ENCODE measurements at places on chromosomes 6 and 20.

GRCh38 chr20:56245761-56246160, 2.8 kb upstream of the MC3R start:
- DNase-seq: peak; percentile 46

DNA sequence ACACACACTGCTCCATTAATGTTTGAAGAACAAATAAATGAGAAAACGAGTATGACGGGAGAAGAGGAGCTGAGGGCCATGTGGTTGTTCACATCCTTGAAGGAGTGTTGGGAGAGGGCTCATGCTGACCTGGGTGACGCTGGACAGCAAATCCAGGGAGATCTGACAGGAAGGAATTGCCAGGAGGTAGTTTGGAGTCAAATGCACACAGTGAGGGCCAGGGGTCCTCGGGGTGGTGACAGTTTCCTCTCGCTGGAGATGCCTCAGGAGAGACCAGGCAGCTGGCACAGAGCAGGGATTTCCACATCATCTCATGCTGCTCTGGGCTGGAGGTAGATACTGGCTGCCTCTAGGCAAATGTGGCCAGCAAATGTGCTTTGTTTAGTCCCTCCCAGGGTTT, 2.0 kb upstream of the TMEM181 start:
- no peak for DNase-seq

GRCh38 chr6:84528201-84528600, 236.2 kb downstream of the TBX18 start:
- no peak for DNase-seq

GRCh38 chr6:87628881-87629280, 38.9 kb downstream of the ORC3 start:
- DNase-seq: no peak

GRCh38 chr6:30769088-30769852, 24.9 kb upstream of the IER3 start:
- peak; percentile 95 for DNase-seq

DNA sequence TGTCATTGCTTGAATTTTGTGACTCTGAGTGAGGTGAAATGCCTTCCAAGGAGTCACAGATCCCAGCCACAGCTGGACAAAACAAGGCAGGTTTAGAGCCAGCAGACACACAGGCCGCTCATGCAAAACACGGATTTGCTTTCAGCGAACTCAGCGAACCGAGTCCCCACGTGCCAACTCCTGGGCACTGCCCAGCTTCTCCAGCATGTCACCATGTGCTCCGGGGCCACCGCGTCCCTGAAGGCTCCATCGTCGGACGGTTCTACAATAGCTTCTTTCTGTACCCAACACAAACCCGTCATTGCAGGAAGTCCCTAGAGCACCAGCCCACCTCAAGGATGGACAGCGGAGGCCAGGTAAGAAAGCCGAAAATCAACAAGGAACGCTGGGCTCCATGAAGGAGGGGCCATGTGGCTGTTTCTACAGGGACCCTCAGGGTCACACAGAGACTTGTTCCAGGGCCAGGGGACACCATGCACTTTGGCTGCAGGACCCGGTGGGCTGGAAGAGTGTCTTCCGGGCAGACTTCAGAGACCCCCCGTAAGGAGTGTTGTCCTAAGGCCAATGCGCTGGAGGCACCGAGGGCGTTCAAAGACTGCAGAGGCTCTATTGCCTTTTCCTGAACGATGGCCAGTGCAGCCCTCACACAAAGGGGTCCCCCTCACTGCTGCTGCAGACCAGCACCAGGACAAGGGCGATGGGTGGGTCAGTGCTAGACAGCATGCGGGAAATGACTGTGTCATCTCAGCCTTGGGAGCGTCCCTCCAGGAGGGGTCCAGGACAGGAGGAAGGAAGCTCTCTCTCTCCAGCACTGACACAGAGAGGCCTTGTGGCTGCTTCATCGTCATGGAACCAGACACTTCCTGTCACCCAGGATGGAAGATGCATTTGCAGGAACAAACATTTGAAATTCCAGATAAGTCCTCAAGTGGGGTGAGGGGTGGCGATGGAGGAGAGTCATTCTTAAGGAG, 19.8 kb downstream of the DACT2 start:
- DNase-seq: no peak

DNA sequence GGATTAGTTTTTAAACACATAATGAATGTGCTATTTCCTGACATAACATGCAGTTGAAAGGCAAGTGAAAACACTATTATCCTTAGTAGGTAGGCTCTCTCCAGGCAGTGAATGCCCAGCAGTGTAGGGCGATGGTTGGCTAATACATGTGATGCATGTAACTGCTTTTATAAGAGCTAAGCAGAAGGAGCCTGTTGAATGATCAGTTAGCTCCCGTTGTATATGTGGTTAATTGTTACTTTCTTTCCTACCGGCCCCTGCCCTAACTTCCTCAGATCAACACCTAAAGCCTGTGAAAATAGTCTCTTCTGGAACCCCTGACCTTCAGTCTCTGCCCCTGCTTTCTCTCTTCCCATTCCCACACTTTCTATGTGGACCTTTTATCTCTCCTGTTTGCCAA, 10.5 kb downstream of the SOX4 start:
- DNase-seq: no peak

- DNase-seq: no peak
Observed at GRCh38 chr6:109867970-109868358, 110.1 kb upstream of the GPR6 start.

DNA sequence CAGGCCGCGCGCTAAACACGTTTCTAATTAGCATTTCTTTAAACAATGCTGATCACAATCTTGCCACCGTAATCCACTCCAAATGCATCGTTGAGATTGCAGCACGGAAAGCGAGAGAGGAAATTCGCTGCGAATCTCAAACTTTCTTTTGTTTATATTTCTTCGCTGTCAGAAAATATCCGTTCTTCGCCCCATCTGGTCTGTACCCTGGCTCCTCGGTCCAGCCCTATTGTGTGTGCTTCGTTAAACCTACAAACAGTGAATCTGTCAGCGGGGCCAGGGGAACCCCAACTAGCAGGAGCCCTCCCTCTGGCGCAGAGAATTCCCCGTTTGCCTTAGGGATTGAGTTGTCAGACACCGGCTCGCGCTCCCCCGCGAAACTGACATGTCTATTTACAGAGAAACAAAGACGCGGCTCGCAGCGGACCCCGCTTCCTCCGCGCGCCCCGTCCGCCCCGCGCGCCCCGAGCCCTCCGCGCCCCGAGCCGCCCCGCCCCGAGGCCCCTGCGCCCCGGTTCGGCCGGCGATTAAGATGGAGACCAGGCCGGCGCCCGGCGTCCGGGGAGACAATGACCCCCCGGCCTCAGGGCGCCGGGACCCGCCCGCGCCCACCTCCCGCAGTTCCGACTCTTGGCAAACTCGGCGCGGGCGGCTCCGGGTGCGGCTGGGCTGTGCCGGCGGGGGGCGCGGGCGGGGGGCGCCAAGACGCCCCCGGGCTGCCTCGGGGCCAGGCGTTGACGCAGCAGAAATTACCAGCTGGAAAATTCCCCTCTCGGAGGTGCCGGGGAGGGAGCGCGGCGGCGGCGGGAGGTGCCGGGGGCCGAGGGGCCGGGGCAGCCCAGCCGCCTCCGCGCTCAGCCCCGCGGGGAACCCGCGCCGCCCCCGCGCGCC, 874 bp downstream of the ZBTB46 start:
- peak; percentile 30 for DNase-seq

DNA sequence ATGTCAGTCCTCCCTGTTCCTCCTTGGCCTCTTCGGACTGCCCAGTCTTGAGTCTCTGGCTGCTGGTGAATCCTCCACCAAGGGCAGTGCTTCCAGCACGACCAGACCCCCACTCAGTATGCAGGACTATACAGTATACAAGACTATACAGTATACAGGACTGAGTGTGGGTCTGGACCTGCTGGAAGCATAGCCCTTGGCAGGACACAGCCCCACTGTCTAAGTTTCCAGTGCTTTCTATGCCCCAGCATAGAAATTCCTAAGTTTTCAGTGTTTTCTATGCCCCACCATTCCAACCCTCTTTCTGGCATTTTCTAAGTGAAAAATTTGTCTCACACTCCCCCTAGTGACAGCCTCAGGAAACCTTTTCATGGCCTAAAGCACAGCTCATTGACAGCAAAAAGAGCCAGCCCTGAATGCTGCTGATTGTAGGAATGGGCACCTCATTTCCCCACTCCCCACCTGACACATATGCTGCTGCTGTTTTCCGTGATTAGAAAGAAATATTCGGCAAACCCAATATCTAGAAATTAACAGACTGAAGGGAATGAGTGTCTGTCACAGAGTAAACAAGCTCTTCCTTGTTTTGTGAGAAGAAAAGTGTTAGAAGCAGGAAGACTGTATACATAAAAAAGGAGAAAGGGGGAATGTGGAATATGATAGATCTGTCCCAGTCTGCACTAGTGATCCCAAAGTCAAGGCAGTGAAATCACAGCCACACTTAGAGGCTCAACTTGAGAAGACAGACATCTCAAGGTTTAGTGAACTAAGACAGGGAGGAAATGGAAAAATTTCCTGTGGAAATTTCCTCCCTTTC, 206.9 kb downstream of the IBTK start:
- DNase-seq: peak; percentile 24

- no peak for DNase-seq
Observed at GRCh38 chr6:126662966-126663365, 323.1 kb downstream of the CENPW start.

- no peak for DNase-seq
Observed at GRCh38 chr6:165880686-165881085, 217.6 kb upstream of the PDE10A start.

DNA sequence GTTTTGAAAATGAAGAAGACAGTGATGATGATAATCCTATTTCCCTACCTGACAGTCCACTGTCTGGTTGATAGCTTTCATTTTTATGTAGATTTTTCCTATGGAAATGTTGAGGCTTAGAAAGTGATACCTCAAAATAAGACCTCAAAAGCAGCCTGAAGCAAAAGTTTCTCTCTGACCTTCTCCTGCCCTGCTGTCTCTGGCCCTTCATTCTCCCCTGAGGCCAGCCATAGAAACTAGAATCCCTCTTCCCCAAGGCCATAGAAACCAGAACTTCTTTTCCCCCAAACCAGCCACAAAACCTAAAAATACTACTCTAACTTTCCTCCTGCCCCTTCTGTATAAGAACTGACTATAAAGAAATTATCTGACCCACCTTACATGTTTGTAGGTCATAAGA, 52.6 kb upstream of the GCM1 start:
- DNase-seq: no peak

GRCh38 chr20:3239026-3239866, at the start of gene SLC4A11:
Gene SLC4A11, minus strand, starts transcription at chr20:3239190. Its CDS starts 53 bp downstream, at chr20:3239137.
- peak; percentile 87 for DNase-seq

DNA sequence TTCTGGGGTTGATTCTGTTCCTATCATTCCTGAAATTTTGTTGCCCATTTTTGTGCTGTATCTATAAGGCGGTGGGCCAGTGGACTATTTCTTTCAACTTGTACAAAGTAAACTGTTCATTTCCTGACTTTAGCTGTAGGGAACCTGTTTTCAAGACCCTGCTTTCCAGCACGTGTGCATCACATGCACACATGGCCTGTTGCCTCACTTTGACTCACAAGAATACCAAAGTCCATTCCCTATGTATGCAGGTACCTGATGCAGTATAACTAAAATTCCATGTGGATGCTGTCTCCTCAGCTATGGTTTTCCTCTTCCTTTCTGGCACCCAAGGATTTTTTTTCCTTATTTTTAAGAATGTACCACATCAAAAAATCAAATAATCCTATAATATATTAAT, 284.1 kb upstream of the MANEA start:
- no peak for DNase-seq

- DNase-seq: no peak
Observed at GRCh38 chr20:2221921-2222320, 73.9 kb upstream of the TGM3 start.

GRCh38 chr20:1800777-1801176, 94.4 kb upstream of the SIRPA start:
- DNase-seq: no peak

GRCh38 chr6:100376103-100376502, 88.6 kb downstream of the SIM1 start:
- DNase-seq: no peak

DNA sequence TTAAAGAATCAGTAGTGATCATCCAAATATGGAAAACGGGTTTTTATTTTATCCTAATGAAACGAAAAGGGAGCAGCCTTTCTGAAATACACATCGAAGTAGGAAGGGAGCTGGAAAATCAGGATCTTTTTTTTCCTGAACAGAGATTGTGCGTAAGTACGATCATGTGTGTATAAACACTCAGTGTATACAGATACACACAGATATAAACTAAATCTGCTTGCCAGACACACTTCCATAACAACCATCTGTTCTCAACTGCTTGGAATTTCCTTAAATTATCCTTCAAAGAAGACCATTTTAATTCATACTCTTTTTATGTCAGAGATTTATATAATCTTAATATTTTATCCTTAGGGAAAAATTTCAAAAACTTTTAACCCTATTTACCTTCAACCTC, 110.7 kb downstream of the CHD6 start:
- DNase-seq: no peak

DNA sequence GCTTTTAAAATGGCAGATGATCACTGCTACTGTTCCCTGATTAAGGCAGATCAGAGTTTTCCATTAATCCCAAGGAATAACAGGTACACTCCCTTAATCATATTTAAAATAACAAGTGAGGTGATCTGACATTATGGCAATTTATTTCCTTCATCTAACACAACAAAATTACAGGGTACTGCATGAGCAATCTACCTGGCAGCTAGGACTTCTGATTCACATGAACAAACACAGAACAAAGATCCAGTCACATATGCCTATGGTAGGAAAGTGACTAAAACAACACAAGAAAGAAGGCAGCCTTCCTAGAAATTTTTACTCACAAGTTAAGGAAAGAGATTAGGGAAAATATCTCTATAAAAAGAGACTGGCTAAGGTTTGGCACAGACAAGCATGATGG, 33.2 kb downstream of the MAP7 start:
- DNase-seq: peak; percentile 77

DNA sequence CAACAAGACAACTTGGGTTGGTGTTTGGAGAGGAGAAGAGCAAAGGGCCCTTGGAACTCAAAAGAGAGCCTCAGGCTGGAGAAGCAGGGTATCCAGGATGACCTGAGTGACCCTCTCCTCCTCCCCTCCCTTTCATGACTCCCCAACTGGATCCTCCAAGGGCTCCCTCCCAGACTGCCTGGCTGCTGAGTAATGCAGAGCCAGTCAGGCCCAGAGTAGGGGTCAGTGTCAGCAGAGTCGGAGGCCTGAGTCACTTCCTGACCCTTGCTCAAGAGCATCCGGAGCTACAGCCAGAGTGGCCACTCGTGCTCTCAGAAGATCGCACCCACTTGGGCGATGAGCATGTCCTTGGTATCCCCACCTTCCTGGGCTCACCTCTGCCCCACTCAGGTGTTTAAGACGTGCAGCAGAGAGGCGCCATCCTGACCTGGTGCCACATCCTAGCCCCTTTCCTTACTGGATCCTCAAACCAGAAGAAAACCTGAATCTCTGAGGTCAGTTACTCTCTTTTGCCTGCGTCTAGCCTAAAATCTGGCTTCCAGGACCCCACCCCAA, 2.8 kb upstream of the MAPK13 start:
- peak; percentile 62 for DNase-seq

GRCh38 chr6:64428186-64428585, 792.6 kb downstream of the PHF3 start:
- DNase-seq: no peak

GRCh38 chr20:45912344-45912682, 358 bp upstream of the PLTP start:
- no peak for DNase-seq

- no peak for DNase-seq
Observed at GRCh38 chr20:16445482-16445881, 127.8 kb downstream of the KIF16B start.

GRCh38 chr6:160137130-160137988, 15.7 kb downstream of the SLC22A1 start:
- no peak for DNase-seq

GRCh38 chr6:14372734-14373489, 255.3 kb downstream of the CD83 start:
- no peak for DNase-seq

GRCh38 chr6:31559958-31560696, 12.0 kb upstream of the LTA start:
- DNase-seq: peak; percentile 66

GRCh38 chr20:53929974-53930650, 140.3 kb downstream of the BCAS1 start:
- DNase-seq: no peak

Data from mammary epithelial cell (primary cell).